Activated CD4-positive, alpha-beta T cell treated with anti-CD3 and anti-CD28 coated beads, Interleukin-2, amount 10 ng/mL, durations not matched to agents 24 days and 14 days (primary cell): ENCODE measurements at places on chromosomes 11 and 22. TPM values are rescaled to one million over a fixed set of nuclear protein-coding genes. Genes with fewer than 3 reads are reported as not detected.
A peak's percentile ranks its signal among the peaks of the same experiment; 100 is the strongest.

DNA sequence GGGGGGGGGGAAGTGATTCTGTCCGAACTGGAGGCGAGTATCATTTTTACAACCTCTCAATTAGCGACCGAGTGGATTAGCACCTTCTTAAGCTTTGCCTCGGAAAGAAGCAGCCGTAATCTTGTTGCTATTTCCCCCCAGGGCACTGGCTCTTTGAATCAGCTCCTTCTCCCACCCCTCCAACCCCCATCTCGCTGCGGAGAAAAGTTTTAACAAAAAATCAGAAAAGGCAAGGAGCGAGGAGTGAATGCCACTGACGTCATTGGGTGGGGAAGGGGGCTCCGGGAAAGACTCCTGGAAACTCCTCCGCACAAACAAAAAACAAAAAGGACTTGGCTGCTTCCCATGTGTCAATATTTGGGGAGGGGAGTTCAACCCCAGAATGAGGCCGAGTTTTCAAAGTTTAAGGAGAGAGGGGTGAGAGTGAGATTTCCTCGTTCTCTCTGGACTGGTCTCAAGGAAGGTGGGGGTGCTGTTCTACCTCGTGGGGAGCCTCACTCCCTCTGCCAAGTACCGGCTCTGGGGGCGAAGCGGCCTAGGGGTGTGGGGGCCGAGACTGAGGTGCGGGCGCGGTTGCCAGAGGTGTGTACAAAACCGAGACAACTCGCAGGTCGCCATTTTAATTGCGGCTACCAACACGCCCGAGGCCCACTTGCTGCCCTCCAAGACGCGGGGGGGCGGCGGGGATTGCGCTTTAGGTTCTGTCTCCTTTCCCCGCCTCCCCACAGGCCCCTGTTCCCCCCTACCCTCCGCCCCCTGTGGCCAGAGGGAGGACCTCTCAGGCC is 2.5 kb upstream of the PAX6 start:
- peak; percentile 52 for DNase-seq
- H3K36me3 ChIP-seq = peaks cover 9% of the 10 kb centered on the region
- H3K4me3 ChIP-seq = peak overlapping the region; percentile 34
- H3K27me3 ChIP-seq = peaks cover 68% of the 10 kb centered on the region
- H3K4me1 ChIP-seq = peaks cover 22% of the 10 kb centered on the region

Gene HPS5
- 20.5 and 24.5 TPM in 2 replicates for total RNA-seq

Gene OR5B17
- total RNA-seq = not detected in 2 replicates

DNA sequence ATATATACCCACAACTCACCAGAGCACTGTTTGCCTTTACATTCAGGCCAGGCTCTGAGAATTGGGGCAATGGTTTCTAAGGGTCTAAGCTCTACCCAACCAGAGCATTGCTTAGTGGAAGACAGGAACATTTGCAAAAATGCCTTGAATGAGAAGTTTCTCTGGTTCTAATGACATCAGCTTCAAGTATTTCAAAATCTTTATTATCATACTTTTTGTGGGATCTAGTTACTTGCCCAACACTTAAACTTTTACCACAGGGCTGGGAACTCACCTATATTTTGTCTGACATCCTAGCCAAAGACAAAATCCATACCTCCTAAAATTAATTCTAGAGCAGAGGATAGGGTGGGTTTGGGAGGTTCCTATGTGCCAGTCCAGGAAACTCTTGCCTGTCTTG is 51.5 kb downstream of the INSC start:
- no peaks in the 10 kb centered on the region for H3K4me1 ChIP-seq
- no peaks in the 10 kb centered on the region for H3K36me3 ChIP-seq
- H3K27me3 ChIP-seq = peaks cover 25% of the 10 kb centered on the region
- no peak for DNase-seq
- H3K4me3 ChIP-seq = no peak overlapping the region

GRCh38 chr11:65125197-65126056 is 3.3 kb downstream of the MRPL49 start:
- no peak overlapping the region for H3K27ac ChIP-seq
- peaks cover 19% of the 10 kb centered on the region for H3K4me1 ChIP-seq
- H3K4me3 ChIP-seq = no peak overlapping the region
- peak; percentile 53 for DNase-seq
- no peaks in the 10 kb centered on the region for H3K27me3 ChIP-seq

Gene YPEL4
- 0.40 and 0.47 TPM in 2 replicates for total RNA-seq

Gene SNX32
- total RNA-seq = 1.2 and 2.1 TPM in 2 replicates

Gene LDLRAD3
- 0.54 and 1.4 TPM in 2 replicates for total RNA-seq

Gene MRGPRF
- not detected in 2 replicates for total RNA-seq

Gene F2
- 0.30 TPM in 1 of 2 replicates, not detected in the other for total RNA-seq

Gene NEFH
- 7.9 TPM in 2 replicates for total RNA-seq

Gene COA4
- 92.7 and 98.0 TPM in 2 replicates for total RNA-seq

DNA sequence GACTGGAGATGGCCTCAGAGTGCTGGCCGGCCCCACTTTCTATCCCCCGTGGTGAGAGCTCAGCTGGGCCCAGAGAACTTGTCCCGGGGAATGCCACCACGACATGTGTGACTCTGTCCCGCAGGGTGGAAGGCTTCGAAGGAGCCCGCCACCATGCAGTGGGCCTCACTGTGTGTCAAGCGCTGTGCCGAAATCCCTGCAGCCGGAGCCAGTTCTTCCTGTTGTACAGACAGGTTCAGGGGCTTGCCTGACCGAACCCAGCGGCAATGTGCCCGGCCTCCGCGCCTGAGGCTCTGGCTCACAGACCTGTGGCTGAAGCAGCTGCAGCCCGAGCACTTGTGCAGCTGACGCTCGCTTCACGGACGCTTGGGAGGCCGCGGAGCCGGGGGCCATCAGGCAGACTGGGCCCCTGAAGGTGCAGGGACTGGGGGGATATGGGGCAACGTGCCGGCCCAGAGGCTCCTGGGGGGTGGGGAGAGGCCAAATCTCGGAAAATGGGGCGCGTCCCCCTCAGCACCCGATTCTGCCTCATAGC is 650 bp downstream of the PPM1F start:
- peak overlapping the region; percentile 73 for H3K27ac ChIP-seq
- peak overlapping the region; percentile 92 for H3K4me3 ChIP-seq
- peaks cover 16% of the 10 kb centered on the region for H3K4me1 ChIP-seq
- H3K36me3 ChIP-seq = peaks cover 2% of the 10 kb centered on the region
- H3K27me3 ChIP-seq = no peaks in the 10 kb centered on the region

- H3K36me3 ChIP-seq = no peaks in the 10 kb centered on the region
- H3K27me3 ChIP-seq = no peaks in the 10 kb centered on the region
- no peak overlapping the region for H3K4me3 ChIP-seq
- no peak for DNase-seq
- H3K27ac ChIP-seq = no peak overlapping the region
- H3K4me1 ChIP-seq = peaks cover 17% of the 10 kb centered on the region
Observed at GRCh38 chr11:2462986-2463765, 18.4 kb downstream of the KCNQ1 start.
